ENCODE measurements at places on chromosomes 5 and 9.

- DNase-seq: peak; percentile 21
Observed at GRCh38 chr9:84669288-84670137, at the start of gene NTRK2. Gene NTRK2, plus strand, starts transcription at chr9:84669729. Its CDS starts 1,020 bp downstream, at chr9:84670749.

GRCh38 chr5:168430296-168430695 is 56.0 kb upstream of the RARS1 start:
- DNase-seq: no peak

- no peak for DNase-seq
Observed at GRCh38 chr5:103526164-103526915, 36.2 kb downstream of the NUDT12 start.

- no peak for DNase-seq
Observed at GRCh38 chr5:135458356-135458755, 6.2 kb upstream of the TIFAB start.

DNA sequence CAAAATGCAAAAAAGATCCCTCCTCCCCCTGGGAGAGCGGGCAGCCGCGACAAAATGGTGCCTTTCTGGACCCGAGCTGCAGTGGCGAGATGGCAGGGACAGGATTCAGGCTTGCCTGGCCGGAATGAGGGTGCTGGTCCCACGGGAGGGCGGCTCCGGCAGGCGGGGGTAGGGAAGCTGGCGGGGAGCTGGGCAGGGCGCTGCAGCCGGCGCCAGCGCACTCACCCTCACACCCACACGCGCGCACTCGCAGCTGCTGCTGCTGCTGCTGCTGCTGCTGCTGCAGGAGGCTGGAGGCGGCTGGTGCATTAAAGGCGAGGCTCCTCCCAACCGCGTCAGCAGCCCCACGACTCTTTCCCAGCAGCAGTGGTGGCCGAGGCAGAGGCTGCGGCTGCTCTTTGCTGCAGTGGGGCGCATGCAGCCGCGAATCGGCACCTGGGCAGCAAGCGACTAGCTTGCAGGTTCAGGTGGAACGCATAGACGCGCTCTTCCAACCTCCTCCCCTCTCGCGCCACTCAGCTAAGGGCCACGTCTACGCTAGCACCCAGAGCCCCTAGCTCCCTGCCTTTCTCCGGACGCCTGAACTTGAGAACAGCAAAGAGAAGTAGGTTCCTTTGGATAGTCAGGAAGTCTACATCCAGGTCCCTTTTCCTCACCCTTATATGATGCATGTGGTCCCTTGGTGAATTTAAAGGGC is at the start of gene PPP2R2B:
PPP2R2B (minus strand) TSS at position 282 of the 697 bp plus-strand sequence.
- DNase-seq: no peak

GRCh38 chr9:121975801-121976277 is 117.3 kb downstream of the TTLL11 start:
- no peak for DNase-seq

DNA sequence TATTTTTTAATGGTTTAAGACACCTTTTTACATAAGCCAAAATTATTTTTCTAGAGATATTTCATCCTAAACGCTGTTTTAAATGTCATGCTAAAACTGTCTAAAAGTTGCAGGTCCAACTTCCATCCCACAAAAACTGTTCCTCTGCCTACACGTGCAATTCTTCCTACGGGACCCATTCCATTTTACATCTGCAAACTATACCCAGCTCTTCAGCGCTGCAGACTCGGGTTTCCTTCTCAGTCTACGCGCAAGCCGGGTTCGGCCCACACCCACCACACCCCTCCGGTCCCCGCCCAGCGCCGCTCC is 8.7 kb downstream of the RANBP6 start:
- DNase-seq: no peak

GRCh38 chr9:6910032-6910431 is 152.3 kb downstream of the KDM4C start:
- no peak for DNase-seq

DNA sequence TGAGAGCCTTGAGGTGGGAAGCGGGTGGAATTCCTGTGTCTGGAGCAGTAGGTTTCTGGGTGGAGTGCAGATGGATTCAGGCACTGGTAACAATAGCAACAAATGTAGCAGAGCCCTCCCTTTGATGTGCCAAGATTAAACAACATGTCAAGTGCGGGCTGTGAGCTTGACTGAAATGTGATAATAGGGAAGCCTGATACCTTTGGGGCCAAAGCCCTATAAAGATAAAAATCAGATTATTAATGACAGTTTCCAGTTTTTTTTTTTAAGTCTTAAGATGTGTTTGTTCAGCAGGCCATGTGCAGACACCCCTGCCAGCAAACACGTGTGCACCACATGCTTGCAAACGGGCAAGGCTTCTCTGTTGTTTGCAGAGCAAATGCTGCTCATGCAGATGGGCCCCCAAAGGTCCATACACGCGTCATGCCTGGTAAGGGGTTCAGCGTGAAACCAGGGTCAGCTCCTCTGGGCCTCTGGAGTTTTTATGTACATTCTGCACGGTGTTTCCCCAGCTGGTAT is 193.2 kb downstream of the GADD45G start:
- DNase-seq: no peak

DNA sequence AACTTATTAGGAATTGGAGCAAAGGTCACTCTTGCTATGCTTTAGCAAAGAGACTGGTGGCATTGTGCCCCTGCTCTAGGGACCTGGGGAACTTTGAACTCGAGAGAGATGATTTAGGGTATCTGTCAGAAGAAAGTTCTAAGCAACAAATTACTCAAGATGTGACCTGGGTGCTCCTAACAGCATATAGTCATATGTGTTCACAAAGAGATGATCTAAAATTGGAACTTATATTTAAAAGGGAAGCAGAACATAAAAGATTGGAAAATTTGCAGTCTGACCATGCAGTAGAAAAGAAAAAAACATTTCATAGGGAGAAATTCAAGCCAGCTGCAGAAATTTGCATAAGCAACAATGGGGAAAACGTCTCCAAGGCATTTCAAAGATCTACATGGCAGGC is 68.3 kb downstream of the SEMA5A start:
- DNase-seq: no peak

- no peak for DNase-seq
Observed at GRCh38 chr5:133751421-133751820, 139.1 kb upstream of the FSTL4 start.

- DNase-seq: no peak
Observed at GRCh38 chr9:7009065-7009464, 251.3 kb downstream of the KDM4C start.

- DNase-seq: no peak
Observed at GRCh38 chr5:116614603-116614920, 39.9 kb upstream of the SEMA6A start.

- DNase-seq: no peak
Observed at GRCh38 chr5:162288647-162289296, 221.2 kb downstream of the GABRG2 start.

GRCh38 chr5:136079195-136079985 is 50.6 kb downstream of the TGFBI start:
- peak; percentile 26 for DNase-seq

GRCh38 chr5:78907255-78907891 is 77.7 kb downstream of the ARSB start:
- no peak for DNase-seq

- DNase-seq: no peak
Observed at GRCh38 chr5:97801461-97801860, 618.4 kb upstream of the RIOK2 start.

DNA sequence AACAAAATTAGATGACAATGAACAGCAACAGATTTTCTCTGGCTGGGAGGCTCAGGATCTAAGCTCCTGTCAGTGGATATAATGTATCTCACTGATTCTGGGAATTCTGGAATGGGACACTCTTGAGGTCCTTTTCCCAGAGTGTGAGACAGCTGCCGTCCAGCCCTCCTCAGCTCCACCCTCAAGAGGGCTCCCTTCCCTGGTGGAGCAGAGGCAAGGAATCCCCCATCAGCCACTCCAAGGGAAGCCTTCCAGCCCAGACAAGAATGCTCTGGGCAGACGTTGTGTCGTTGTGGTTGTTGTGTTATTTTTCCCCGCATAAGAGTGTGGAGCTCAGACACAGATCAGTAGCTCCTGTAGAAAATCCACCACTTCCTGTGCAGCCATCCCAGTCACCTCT is 47.7 kb upstream of the ATP10B start:
- DNase-seq: no peak

DNA sequence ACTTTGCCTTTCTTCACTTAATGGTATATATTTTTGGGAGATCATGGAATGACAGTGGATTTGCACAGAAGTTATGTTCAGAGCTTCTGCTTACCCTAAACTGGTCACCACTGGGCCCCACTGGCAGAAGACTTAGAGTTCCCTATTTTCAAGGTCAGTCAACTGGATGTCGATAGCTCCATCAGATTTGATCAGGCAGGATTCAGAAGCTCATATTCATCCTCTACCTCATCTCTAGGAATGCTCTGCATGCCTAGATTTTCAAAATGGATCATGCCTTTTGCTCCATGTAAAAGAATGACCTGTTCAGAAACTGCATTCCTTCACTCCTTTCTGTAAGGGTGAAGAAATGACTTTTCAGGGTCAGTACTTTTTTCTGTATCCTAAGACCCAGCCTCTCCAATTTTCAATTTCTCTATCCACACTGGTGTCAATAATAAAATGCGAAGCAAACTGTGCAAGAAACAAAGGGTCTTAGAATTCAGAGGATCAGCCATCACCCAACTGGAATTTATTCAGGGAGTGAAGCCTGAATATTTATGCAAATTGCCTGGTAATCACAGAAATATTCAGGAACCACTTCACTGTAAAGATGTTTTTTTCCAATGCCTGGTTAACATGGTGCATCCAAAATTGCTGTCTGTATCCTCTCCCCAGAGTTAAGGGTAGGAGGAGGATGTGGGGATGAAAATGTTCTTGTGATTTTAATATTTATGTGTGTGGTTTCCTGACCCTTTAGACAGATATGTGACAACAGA is 125.4 kb downstream of the DOCK2 start:
- no peak for DNase-seq

- DNase-seq: no peak
Observed at GRCh38 chr5:127206320-127207113, 84.1 kb upstream of the MEGF10 start.

DNA sequence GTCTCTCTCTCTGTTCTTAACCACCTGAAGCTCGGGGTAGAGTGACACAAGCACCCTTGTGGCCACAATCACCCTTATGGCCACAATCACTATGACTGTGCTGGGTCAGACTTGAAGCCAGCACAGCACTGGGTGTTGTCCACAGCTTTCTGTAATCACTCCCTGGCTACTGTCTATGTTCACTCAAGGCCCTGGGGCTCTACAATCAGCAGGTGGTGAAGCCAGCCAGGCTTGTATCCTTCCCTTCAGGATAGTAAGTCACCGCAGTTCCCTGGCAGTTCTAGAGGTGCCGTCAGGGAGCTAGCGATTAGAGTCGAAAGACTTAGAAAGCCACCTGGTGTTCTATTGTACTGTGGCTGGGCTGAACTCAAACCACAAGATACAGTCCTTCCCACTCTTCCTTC is 44.2 kb downstream of the GDA start:
- no peak for DNase-seq
